ENCODE measurements at places on chromosomes 1 and 21.
A peak's percentile ranks its signal among the peaks of the same experiment; 100 is the strongest.

DNA sequence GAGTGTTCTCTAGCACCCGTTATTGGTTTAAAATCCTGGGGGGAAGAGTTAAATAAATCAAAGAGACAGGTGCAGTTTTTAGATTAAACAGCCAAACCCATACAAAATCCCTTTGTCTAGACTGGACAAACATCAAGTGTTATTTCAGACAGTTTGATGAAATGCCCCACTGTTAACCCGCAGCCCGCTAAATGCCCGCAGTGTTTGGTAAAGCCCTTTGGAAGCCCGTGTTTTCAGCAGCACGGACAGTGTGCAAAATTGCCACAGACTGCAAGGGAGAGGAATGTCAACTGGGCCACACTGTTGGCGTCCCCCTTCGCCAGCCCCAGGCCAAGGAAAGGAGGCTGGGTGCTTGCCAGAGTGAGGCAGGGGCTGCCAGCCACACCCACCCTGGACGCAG is 26.6 kb downstream of the AJAP1 start:
- DNase-seq: no peak

- no peak for DNase-seq
Measured at GRCh38 chr1:158002022-158002630, 8.7 kb downstream of the KIRREL1 start.

DNA sequence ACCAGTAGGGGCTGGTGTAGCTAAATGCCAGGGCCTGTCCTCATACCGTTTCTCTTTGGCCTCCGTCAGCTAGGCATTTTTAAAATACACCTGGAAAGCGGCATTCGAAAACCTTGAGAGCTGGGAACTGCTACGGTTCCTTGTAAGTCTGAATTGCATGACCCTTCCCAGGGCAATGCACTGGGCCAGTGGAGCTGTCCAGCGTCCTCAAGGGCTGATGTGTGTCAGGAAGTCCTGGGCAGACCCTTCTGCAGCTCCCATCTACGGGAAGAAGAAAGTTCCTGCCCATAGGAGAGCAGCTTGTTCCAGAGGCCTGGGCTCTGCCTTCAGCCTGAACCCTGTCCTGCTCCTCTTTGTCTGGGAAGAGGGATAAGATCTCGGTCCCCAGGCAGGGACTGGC is 34.1 kb downstream of the UBASH3A start:
- DNase-seq: no peak

- DNase-seq: no peak
Measured at GRCh38 chr1:169528215-169529067, 42.7 kb upstream of the SLC19A2 start.

DNA sequence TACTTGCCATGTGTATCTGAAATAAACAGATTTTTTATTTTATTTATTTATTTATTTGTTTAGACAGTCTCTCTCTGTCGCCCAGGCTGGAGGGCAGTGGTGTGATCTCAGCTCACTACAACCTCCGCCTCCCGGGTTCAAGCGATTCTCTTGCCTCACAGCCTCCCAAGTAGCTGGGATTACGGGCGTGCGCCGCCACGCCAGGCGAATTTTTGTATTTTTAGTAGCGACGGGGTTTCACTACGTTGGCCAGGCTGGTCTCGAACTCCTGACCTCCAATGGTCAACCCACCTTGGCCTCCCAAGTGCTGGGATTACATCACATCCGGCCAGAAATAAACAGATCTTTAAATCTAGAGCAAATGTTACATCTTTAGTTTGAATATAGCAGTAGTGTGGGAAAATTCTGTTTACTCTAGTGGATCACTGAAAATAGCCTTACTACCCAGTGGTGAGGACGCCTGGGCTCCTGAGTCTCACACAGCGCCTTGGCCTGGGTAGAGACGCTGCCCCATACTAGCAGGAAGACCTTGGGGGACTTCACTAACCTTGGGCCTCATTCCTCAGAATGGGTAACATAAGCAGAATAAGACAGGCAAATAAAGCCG is 709 bp downstream of the GART start:
- DNase-seq: no peak

- DNase-seq: no peak
Measured at GRCh38 chr1:27585684-27586083, 18.3 kb downstream of the AHDC1 start.

GRCh38 chr21:37220433-37220980 is 46.6 kb downstream of the VPS26C start:
- DNase-seq: peak; percentile 17

GRCh38 chr21:40689840-40690360 is 157.1 kb downstream of the DSCAM start:
- no peak for DNase-seq

- DNase-seq: no peak
Measured at GRCh38 chr1:86951430-86951829, 37.0 kb downstream of the HS2ST1 start.

DNA sequence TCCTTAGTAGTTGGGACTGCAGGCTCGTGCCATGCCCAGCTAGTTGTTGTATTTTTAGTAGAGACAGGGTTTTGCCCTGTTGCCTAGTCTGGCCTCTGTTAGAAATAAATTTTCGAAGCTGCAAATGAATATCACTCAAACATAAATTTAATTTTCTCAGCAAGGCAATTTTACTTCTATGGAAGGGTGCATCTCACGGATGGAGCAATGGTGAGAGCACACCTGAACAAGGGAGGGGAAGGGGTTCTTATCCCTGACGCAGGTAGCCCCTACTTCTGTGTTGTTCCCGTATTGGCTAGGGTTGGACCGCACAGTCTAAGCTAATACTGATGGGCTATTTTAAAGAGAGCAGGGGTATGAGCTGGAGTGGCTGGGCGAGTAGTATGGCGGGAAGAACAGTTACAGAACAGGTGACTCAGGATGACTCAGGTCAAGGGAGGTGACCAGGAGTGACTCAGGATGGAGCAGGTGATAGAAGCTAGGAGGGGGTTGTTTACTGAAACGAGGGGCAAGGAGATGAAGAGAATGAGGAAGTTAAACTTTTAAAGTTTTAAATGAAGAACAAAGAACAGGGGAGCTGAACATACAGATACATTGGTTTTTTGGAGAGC is 7.5 kb downstream of the MDM4 start:
- DNase-seq: no peak

- DNase-seq: no peak
Measured at GRCh38 chr1:119449971-119450370, 35.0 kb downstream of the HSD3B2 start.

- DNase-seq: no peak
Measured at GRCh38 chr1:30988045-30988444, 77.5 kb downstream of the PUM1 start.

DNA sequence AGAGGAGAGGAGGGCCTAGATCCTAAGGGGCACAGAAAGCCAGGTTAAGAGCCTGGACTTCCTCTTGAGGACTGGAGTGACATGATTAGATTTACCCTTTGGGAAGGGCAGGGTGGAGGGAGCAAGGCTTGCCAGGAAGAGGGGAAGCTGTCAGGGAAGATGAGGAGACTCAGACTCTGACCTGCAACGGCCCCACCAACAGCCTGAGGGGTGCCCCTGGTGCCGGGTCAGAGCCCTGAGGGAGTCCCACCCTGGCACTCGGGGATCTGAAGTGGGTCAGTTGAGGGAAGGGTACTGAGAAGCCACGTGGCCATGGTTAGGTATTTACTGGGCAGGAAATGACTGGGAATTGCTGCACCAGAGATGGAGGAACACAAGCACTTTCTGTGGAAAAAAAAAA is 9.8 kb downstream of the ECE1 start:
- DNase-seq: no peak

DNA sequence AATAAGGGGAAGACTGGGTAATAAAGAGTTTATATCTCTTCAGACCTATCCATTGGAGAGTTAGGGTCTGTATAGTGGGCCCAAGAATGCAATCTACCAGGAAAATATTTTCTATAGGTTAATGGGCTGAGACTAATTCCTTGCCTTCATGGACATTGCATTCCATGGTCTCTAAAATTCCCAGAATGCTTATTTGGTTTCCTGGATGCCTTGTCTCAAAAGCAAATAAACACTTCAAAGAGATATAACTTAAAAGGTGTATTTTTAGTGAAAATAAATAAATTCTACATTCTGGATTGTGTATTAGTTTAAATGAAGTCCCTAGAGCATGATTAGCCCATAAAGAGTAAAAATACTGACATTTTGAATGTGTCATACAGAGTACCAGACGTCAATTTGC is 550.1 kb upstream of the PKN2 start:
- no peak for DNase-seq

GRCh38 chr1:114181356-114181755 is 27.7 kb upstream of the SYT6 start:
- DNase-seq: no peak

- DNase-seq: no peak
Measured at GRCh38 chr21:37696936-37697335, 219.3 kb downstream of the KCNJ6 start.

DNA sequence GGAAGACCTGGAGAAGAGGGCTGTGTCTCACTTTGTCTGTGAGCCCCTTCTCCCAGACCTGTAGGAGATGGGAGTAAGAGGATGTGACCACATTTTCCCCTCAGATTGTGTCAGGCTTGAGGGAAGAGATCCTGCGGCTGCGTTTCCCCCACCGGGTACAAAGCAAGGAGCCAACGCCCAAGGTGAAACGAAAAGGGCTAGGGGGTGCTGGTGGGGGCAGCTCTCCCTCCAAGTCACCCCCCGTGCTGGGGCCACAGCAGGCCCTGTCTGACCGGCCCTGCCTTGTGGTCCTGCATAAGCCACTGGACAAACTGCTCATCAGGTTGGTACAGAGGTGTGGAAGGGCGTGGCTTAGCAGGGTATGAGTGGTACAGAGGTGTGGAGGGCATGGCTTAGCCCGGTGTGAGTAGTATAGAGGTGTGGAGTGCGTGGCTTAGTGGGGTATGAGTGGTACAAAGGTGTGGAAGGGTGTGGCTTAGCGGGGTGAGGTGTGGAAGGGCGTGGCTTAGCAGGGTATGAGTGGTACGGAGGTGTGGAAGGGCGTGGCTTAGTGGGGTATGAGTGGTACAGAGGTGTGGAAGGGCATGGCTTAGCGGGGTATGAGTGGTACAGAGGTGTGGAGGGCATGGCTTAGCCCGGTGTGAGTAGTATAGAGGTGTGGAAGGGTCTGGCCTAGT is 30.6 kb downstream of the HYI start:
- no peak for DNase-seq

DNA sequence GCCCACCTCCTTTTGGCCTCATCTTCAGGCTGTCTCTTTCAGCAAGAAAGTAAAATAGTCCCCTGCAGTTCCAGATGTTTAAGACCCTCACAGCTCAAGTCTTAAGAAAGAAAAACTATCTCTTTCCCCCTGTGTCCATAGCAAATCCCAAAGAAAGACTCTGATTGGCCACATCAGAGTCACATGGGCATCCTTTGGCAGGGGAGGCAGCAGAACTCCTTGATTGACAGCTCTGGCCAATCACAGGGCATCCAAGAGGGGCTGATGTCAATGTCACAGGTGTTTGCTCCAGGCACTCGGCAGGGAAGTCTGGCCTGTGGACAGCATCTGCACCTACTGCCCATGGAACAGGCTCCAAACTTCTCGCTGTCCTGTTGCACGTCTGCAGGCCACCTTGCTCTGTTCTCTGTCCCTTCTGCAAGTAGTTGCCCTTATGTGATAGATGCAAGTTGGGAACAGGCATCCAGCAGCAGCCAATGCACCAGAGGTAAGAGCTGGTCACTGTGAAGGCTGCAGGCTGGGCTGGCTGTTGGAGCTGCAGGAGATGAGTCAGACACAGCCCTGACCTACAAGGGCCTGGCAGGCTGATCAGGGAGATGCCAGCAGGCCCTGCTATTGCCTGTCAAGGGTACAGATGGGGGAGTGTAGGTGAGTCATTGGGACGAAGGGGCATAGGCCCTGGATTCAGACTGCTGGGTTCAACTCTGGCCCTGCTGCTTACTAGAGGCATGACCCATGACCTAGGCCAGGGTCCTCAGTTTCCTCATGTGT is 96.8 kb upstream of the TMEM51 start:
- no peak for DNase-seq

DNA sequence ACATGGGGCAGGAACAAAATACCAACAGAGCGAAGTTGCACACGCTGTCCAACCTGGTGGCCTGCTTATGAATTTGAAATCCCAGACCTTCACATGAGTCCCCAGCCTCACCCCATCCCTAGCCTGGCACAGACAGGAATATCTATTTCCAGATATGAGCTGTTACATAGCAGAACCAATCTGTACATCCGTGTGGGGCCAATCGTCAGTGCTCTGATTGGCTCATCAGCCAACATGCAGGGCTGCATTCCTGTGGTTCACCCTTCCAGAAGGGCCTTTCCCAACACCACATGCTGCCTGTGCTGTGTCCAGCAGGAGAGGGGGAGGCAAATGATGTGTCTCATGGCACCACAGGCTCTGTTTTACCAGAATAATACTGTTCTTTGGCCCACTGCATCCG is 31.3 kb downstream of the CCN1 start:
- DNase-seq: no peak

- no peak for DNase-seq
Measured at GRCh38 chr1:147215540-147215916, 9.6 kb downstream of the FMO5 start.

DNA sequence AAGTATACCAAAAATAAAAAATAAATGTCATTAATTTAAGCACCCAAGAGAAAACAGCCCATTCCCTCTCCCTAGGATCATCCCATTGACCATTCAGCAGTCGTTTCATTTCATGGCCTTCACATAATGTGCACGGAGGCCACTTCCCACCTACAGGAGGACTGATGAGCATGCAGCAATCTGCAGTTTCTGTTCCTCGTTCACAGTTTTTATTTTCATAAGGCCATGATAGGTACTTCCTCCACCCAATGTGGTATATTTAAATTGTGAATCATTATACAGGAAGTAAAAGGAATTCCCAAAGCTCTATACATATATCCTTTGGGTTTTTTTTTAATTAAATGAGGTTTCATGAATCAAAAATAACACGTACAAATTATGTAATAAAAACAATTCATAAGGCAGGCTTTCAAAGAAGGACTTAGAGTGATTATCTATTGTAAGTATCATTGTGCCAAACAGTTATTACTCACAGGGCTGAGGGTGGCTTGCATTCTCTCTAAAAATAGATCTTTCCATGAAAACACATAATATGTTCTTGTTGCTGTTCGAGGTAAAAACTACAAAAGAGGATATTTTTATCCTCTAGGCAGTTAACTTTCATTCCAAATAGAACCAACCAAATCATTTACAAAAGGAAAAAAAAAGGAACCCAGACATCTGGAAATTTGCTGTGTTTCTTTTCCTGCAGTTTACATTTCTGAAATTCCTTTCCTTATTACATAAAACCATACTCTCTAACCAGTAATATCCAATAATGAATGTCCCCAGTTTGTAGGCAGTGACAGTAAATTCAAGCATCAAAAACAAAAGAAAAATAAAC is 27.5 kb upstream of the SLC44A3 start:
- no peak for DNase-seq

DNA sequence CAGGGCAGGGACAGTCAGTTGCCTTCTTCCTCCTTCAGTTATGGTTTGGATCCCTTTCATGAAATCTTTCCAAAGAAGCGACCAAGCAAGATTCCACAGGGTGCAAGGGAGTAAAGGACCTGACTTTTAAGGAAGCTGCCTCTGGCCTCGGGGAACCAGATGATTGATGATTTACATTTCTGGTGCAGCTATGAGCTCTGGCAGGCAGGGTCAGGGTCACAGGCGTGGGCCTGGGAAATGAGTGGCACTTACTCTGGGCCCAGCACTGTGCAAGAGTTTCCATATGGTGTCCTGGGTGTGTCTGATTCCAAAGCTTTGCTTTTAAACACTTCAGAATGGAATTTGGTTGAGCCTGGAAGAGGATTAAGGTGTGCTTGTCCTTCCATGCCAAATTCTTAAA is 7.2 kb upstream of the CRABP2 start:
- DNase-seq: no peak

GRCh38 chr1:66853379-66853778 is 52.3 kb upstream of the INSL5 start:
- DNase-seq: no peak
